ENCODE measurements at places on chromosomes 11 and 22.
A peak's percentile ranks its signal among the peaks of the same experiment; 100 is the strongest.

GRCh38 chr11:2420502-2421225 is 20.1 kb downstream of the TSSC4 start:
- no peak for DNase-seq

- DNase-seq = peak; percentile 89
Observed at GRCh38 chr11:1762537-1763302, 1.0 kb downstream of the CTSD start.

GRCh38 chr11:106551744-106552673 is 466.3 kb downstream of the GUCY1A2 start:
- no peak for DNase-seq

GRCh38 chr11:122749005-122749687 is 89.2 kb upstream of the CRTAM start:
- DNase-seq = no peak

DNA sequence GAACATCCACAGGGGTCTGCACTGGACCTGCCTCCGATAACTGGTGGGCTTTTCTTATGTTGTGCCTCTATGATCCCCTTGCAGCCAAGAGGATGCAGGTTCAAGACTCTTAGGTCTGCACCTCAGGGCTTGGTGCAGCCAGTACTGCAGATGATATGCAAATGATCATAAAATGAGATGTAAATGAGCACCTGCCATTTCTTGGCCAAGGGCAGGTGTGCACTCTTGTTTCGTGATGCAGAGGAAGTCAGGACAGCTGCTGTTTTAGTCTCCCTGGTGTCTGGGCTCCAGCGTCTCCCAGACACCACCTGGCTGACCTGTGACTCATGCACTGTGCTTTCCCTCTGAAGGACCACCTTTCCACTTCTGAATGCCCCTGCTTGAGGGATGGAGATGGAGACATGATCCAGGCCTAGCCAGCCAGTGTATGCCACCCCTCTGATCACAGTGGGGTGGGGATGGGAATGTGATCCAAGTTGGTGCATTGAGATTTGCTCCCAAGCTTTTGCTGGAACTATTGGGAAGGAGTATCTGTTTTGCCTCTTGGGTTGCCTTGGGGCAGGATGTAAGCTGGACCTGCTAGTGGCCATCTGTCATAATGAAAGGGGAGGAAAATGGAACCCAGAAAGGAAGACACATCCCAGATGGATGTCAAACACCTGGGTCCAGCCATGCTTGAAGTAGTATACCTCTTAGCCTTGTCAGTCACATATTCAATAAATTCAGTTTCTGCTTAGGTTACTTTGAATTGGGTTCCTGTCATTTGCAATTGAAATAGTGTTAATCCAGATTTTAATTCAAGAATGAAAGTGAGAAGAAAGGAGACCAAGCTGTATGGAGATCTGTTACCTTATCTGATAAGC is 3.3 kb upstream of the KCNJ11 start:
- DNase-seq = no peak

DNA sequence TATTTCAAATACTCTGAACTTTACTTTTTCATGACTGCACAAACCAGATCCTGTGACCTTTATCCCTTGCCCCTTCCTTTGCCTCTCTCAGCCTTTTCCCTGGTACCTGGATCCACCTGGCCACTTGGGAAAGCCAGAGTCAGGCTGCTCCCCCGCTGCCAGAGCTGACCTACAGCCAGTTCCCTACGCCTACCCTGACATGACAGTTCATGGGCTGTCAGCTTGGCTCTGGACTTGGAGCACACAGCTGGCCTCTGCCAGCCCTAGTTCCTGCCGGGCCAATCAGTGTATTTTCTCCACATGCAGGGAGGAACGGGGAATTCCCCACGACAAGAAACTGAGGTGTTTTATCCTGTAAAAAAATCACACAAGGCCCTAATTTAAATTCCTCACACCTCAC is 382.6 kb downstream of the INSC start:
- DNase-seq = no peak

- no peak for DNase-seq
Observed at GRCh38 chr11:42243385-42243784, 783.9 kb upstream of the LRRC4C start.

DNA sequence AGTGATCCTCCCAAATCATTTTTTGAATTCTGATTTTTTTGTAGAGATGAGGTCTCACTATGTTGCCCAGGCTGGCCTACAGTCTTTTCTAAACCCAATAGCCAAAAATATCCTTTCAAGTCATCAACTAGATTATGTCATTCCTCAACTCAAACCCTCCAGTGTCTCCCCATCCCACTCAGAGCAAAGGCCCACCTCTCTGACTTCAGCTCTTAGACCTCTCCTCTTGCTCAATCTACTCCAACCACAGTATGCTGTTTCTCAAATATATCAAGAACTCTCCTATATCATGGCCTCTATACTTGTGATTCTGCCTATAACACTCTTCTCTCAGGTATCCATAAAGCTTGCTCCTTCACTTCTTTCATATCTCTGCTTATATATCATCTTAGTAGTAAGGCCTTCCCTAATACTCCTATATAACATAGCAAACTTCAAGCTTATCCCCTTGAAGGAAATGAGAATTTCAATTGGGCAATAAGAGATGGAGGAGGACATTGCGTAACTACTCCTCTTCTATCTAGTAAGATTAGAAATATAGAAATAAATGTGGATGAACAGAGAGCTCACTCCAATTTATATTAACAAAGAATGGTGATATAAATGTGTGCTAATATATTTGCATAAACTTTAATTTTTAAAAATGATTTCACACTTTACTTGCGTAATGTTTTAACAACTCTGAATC is 24.5 kb downstream of the DLG2 start:
- DNase-seq = peak; percentile 37

- DNase-seq = no peak
Observed at GRCh38 chr11:104183593-104183992, 19.6 kb upstream of the PDGFD start.

- DNase-seq = peak; percentile 44
Observed at GRCh38 chr11:85844439-85845123, 10.6 kb upstream of the CCDC83 start.

DNA sequence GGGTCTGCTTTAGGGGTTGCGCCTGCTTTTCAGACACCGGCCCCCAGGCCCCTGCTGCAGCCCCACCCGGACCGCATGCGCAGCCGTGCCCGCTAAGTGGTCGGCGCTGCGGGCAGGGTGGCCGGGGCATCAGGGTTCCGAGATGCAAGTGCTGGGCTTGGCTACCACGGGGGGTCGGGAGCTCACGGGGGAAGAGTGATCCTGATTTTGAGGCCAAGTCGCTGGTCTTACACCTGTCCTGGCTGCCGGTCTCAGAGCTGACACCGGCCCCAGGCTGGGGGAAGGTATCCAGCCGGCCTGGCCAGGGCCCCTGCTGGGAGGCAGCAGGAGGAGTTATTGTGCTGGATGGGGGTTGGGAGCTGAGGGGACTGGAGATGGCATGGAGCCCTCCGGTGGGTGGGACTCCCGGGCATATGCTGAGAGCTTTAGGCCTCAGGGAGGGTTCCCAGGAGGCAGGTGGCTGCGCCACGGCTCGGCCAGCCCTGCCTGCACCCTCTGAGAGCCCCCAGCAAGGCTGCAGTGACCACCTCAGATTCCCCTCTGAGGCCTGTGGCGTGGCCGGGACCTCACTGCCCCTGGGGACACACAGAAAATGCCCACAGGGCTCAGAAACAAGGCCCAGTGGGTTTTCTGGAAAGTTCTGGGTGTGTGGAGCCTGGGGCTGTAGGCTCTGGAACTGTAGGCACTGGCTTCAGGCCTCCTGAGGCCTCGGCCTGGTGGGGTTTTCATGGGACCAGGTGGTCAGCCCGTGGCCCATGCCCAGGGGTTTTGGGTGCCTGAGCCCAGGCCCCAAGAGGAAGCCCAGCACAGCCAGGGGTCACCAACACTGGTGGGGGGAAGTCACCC is 4.4 kb upstream of the MUC5AC start:
- no peak for DNase-seq

GRCh38 chr22:28063656-28064055 is 144.6 kb upstream of the PITPNB start:
- no peak for DNase-seq

GRCh38 chr11:14554959-14555358 is 34.8 kb upstream of the PSMA1 start:
- DNase-seq = peak; percentile 23

DNA sequence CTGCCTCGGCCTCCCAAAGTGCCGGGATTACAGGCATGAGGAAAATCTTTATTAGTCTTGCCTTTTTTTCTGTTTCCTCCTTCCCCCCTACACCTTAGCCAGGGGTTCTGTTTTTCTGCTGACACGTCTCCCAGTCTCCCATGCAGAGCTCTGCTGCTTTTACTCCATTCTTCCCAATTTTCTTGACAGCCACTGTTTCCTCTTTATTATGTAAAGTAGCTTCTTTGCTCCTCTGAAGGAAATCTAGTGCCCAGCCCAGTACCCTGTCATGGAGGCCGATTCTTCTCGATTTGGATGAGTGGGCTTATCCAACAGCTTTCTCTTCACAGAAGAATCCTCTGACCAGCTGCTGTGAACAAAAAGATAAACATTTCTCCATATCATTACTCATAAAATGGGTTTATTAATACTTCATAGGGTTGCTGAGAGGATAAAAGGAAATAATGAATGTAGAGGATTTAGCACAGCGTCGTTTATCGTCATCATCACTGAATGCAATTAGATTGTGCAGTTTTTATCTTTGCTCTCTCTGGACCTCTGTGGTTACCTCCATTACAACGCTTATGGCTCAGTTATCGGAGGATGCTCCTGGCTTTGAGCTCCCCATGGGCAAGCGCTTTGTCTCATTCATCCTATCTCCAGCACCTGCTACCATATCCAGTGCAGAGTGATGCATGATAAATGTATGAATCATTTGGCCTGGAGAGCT is 375.6 kb upstream of the C11orf87 start:
- no peak for DNase-seq

GRCh38 chr11:47711225-47711624 is 3.9 kb downstream of the AGBL2 start:
- DNase-seq = no peak

GRCh38 chr11:66012371-66012945 is 650 bp downstream of the CST6 start:
- no peak for DNase-seq

GRCh38 chr22:21568347-21569075 is 997 bp downstream of the UBE2L3 start:
- DNase-seq = no peak

DNA sequence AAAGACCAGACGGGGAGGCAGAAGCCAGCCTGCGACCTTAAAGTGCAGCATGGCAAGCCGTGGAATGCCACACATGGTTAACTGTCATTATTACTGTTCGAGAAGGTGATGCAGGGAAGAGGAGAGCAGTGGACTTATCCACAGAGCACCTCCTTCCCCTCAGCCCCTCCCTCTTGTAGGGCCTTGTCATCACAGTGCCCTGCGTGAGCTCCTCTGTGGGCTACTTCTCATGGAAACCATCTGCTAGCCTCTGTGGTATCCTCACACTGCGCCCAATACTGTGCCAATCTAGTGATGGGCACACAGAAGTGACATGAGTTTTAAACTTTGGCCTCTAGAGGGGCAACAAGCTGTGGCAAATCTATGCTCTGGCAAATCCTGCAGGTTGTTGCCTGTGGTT is 18.2 kb upstream of the CCDC134 start:
- DNase-seq = no peak

DNA sequence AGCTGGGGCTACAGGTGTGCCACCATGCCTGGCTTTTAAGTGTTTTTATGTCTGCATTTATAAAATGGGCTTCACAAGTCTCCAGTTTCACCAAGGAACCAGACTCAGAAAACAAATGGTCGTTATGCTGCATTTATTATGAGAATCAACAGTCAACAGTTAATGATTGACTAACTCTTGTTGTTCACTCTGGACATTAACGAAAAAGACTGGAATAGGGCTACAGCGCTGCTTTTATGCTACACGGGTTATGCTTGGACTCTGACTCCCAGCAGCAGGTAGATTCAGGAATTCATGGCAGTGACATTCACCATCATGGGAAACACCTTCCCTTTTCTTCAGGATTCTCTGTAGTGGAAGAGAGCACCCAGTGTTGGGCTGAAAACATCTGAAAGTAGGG is 44.4 kb upstream of the CHKA start:
- no peak for DNase-seq

Data from HL-60 (cell line).